Stimulated activated CD8-positive, alpha-beta memory T cell treated with anti-CD3 and anti-CD28 coated beads, Interleukin-4, amount 100 ng/mL, for 4 hours (primary cell): ENCODE measurements at places on chromosomes 4 and X.

- DNase-seq = no peak
These were observed 403.1 kb downstream of the PDGFC start for GRCh38 chr4:156568484-156568883.

- no peak for DNase-seq
These were observed 120.1 kb downstream of the NHS start for GRCh38 chrX:17495052-17495451.

DNA sequence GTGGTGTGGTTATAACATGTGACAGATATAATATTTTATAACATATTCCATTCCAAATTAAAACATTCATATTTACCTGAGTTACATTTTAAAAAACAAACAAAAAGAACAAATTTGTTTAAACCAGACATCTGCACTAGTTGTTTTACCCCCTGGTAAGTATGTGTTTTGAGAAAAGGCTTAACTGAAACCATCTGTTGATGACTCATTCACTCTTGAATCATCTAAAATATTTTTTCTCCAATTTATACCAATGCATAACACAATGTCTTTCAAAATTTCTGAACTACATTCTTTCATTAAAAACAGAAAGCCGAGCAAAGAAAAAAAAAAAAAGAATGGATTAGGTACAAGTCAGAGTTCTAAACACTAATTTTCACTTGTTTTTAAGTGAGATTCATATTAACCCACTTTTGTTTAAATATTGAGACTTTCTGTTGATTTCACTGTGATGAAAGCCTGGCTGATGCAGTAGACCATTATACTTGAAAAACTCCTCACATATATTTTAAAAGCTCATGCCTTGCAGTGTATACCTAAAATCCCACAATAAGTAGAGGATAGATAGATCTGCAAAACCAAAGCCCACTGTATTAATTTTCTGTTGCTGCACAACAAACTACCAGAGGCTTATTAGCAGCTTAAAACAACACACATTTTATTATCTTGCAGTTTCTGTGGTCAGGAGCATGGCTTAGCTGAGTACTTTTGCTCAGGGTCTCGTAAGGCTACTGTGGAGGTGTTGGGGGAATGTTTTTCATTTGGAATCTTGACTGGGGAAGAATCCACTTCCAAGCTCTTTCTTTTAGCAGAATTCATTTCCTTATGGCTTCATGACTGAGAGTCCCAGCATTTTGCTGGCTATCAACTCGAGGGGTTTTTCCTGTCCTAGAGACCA, 221.5 kb downstream of the PCDH18 start:
- DNase-seq = no peak

DNA sequence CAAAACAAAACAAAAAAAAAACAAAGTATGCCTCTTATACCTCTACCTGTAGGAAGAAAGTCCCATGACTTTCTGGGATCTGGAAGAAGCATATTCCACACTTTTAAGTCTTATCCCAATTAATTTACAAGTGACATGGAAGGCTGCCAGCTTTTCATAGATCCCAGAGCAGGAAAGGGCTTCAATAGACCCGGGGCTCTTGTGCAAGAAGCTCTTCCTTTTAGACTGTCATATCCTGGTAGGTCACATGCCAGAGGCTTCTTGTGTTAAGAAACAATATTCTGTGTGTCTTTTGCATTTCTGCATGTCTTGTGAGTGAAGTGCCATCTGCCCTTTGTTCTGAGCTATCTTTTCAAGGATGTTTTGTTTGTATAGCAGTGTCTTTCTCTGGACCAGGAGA, 84.4 kb upstream of the PHOX2B start:
- DNase-seq = no peak

DNA sequence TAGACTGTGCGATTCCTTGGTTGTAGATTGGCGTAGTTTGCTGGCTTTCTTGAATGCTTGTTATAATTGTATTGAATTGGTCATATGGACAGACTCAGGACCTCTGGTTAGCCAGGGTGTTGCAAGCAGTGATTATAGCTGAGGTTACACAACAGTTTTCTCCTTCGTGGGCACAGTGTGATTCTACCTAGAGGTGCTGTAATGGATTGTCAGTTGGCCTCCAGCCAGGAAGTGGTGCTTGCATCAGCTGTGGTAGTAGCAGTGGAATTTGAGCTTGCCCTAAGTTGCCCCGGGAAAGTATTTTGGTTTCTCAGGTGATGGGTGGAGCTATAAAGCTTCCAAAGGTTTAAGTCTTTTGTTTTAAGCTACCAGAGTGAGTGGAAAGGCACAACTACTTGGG, 23.1 kb upstream of the GABRG1 start:
- DNase-seq = no peak

- no peak for DNase-seq
These were observed 348.2 kb downstream of the PDGFC start for GRCh38 chr4:156623376-156623775.

DNA sequence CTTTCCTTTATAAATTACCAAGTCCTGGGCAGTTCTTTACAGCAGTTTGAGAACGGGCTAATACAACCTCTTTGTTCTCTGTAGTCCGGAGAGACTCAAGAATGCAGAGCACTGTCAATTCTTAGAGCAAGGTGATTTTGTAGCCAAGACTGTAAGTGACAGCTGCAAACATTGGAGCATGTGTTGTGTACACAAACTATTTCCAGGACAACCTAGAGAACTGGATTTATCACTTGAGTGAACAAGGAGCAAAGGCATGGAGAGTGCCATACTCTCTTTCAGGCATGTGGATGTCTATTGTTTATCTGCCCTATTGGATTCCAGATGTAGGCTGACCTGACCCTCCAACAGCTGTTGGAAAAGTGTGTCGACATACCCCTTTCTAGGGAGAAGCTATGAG, 153.9 kb downstream of the SPANXN3 start:
- DNase-seq = no peak

- DNase-seq = no peak
These were observed 86.0 kb downstream of the RTL5 start for GRCh38 chrX:72045552-72046277.

DNA sequence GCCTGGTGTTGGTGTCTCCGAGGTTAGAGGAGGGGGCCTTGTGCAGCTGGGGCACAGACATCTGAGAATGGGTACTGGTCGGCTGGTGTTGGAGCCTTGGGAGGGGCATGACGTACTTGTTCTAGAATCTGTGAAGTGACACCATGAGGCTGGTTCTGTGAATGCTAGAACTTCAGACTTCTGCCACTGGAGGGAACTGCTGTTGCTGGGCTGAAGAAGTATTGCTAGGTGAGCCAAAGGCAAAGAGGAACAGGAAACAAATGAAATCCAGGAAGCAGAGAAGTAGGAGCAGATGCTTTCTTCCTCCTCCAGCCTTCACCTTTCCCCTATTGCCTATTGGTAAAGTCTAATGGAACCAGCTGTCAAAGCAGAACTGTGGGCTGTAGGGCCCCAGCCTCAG, 120.9 kb upstream of the DDIT4L start:
- no peak for DNase-seq

- DNase-seq = no peak
These were observed 254.4 kb upstream of the CXXC4 start for GRCh38 chr4:104749062-104749461.

GRCh38 chr4:185932491-185932890, 120.5 kb upstream of the SORBS2 start:
- DNase-seq = no peak
